Hippocampal formation (tissue), 2 donors: ENCODE measurements at places on chromosomes 7 and 10.

DNA sequence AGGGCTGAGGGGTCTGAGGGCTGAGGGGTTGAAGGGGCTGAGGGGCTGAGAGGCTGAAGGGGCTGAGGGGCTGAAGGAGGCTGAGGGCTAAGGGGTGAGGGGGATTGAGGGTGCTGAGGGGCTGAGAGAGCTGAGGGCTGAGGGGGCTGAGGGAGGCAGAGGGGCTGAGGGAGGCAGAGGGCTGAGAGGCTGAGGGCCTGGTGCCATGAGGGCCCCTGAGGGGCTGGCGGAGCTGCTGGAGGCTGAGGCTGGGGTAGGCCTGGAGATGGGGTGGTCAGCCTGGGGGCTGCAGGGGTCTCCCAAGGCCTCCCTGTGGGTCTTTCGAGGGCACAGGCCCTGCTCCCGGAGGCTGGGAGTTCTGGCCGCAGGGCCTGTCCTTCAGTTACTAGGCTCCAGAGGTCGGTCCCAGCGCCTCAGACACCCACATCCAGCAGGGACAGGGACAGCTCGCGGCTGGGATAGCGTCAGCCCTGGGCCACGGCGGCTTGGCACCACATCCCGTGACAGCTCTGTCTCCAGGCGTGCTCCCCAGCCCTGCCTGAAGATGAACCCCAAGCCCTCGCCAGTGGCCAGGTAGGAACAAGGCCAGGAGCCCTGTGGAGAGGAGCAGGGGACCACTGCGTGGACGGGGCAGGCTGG is 16.9 kb downstream of the MYO1G start:
- no peak for DNase-seq

GRCh38 chr7:655758-656157 is 70.7 kb upstream of the DNAAF5 start:
- DNase-seq: no peak

DNA sequence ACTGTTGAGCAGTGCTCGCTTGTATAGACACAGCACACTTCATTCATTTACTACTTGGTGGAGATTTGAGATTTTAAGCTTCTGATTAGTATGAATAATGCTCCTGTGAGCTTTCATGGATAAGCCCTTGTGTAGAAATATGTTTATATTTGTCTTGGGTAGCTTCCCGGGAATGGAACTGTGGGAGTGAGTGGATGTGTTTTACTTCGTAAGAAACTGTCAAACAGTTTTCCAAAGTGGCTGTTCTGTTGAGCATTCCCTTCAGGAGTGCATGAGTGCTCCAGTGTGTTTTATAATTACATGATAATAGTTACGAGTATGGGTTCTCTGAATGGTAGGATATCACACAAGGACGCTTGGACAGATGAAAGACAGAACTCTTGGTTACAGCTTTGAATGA is 49.4 kb downstream of the VWC2 start:
- DNase-seq: no peak

DNA sequence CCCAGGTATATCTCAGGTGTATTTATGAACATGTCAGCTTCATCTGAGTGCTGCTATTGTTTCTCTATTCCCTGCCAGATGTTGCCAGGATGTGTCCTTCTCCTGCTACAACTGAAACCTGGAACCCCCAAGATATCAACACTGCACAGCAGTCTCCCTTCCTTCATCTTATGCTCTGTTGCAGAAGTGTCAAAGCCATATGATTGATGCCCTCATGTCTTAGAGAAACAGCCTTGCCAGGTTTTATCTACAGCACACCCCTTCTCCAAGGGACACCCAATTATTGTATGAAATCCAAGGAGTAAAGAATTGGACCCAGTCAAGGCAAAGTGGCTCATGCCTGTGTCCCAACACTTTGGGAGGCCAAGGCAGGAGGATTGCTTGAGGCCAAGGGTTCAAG is 60.5 kb upstream of the GHITM start:
- no peak for DNase-seq

DNA sequence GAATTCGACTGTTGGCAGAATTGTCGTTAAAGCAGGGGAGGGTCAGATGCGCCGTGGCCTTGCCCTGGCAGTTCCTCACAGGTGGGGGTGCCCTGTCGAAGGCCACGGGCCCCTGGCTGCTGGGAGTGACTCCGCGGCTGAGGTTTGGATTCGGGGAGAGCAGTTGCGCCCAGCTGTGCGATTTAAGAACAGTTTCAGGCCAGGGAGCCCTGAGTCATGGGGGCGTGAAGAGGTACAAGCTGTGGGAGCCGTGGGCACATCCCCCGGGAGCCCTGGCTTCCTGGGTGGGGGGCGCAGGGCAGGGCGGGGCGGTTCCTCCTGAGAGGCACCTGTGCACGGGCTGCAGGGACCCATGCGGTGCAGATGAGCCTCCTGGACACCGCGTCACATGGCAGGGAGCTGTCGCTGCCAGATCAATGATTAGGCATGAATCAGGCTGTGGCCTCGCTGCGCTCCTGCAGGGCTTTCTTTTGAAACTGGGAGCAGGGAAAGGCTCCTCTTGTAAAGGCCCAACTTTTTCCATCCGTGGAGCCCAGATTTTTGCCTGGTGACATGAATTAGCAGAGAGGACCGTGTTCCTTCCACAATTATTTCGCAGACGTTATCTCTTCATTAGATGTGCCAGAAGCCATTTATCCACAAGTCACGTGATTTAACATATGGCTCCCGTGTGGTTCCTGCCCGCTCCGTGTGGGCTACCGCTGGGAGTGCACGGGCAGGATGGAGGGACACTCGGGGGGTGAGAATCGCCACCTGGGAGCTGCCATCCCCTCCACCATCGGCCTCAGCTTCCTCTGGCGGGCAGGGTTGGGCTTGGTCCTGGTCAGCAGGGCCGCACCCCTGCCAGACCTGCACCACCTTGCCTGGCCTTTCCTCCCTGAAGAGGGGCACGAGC is 918 bp downstream of the PWWP2B start:
- no peak for DNase-seq

- DNase-seq: no peak
Observed at GRCh38 chr7:131244259-131244852, 83.3 kb upstream of the MKLN1 start.

- DNase-seq: no peak
Observed at GRCh38 chr7:128666200-128666599, 5.9 kb upstream of the GARIN1A start.

- DNase-seq: peak; percentile 3
Observed at GRCh38 chr7:136183981-136184380, 206.8 kb upstream of the MTPN start.
